NCI-H2171 (cell line): ENCODE measurements at places on chromosomes 16 and 17.
A peak's percentile ranks its signal among the peaks of the same experiment; 100 is the strongest.

DNA sequence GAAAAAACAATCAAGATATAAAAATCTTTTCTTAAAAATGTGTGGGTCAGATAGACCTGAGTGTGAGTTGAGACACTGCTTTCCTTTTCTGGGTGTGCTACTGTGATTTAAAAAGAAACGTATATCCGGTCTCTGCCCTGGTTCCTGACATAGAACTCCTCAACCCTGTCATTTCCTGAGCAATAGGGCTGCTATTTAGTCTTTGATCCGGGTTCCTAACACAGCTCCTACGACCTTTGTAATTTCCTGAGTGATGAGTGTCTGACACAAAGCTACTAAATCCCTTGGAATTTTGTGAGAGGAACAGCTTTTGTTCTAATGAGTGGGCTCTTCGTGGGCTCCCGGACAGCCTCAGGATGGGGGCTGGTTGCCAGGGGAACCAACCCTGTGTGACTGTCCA lies 93.9 kb upstream of the FA2H start:
- DNase-seq = no peak

DNA sequence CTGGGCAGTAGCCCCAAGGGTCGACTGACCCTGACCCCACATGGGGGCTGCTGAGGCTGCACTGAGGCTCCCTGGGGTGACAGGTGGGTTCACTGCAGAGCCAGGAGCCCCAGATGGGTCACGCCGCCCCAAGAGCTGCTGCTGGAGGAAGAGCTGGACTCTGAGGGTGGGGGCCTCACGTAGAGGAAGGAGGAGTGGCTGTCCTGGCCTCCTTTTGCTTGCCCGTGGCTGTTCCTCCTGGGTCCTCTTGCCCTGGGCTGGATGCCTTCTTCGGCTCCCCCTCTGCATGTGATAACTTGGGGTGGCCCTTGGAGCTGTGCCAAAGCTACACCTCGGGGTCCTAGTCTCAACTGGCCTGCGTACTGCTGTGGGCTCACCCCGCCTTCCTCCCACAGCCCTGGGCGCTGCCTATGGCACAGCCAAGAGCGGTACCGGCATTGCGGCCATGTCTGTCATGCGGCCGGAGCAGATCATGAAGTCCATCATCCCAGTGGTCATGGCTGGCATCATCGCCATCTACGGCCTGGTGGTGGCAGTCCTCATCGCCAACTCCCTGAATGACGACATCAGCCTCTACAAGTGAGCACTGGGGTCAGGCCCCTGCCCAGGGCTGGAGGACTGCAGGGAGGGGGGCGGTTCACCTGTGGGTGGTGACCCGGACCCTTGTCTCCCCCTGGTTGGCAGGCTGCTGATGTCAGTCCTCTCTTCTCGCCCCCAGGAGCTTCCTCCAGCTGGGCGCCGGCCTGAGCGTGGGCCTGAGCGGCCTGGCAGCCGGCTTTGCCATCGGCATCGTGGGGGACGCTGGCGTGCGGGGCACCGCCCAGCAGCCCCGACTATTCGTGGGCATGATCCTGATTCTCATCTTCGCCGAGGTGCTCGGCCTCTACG lies 1.1 kb upstream of the AMDHD2 start:
- no peak for DNase-seq

DNA sequence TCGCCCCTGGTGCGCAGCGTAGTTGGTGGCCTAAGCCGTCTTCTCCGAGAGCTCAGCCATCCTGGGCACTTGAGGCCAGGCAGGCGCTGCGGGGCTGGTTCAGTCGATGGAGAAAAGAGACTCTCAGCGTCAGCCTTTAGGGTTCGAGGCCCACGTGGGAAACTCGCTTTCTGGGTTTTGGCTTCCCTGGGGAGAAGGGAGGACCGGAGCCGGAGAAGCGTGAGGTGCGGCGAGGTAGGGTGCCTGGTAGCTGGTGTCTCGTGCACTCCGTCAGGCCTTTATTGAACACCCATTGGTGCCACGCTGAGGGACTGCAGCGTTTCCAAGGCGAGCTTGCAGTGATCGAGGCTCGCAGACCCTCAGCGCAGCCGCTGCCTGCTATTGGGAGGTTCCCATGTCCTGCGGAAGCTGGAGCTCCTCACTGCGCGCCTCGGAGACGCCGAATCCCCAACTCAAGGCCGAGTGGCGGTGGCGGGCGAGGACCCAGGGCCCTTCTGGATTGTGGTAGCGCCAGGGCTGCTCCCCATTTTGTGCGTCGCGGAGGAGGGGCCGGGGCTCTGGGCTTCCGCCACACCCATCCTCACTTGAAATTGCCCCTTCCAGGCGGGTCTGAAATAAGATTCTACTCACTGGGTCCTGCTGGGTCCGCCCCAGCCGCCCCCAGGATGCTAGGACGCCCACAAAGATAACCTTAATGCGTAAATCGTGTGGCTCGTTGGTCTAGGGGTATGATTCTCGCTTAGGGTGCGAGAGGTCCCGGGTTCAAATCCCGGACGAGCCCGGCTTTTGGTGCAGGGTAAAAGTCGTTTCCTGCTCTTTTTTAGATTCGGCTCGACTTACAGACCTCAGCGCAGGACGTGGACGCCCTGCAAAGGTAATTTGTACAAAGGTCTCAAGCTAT lies 1.2 kb downstream of the OR1F1 start:
- DNase-seq = peak; percentile 48

DNA sequence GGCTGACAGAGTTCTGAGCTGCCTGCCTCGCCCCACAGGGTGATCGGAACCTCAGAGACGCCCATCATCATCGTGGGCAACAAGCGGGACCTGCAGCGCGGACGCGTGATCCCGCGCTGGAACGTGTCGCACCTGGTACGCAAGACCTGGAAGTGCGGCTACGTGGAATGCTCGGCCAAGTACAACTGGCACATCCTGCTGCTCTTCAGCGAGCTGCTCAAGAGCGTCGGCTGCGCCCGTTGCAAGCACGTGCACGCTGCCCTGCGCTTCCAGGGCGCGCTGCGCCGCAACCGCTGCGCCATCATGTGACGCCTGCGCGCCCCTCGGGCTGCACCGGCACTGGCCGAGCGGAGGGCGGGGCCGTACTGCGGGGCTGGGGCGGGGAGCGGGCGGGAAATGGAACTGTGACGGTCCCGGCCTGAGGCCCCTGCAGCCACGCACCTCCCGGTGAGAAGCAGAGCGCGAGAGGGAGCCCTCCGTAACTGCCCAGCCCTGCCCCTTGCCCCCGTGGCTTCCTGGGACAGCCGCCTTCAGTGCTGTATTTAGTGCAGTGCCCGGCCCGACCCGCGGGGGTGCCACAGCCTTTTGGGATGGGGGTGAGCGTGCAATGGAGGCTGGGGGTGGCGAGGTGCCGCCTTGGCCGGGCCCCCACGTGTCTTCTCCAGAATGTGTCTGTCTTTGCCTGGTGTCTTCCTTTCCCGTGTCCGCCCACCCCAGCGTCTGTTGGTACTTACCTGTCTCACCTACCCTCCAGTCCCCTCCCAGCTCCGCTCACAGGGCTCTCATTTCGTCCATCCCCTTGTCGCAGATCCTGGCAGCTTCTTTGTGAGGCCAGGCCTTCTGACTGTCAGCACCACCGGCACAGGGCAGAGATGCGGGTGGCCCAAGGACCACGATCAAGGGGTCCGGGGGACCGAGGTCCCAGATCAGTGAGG lies 9.8 kb downstream of the RASL10B start:
- no peak for DNase-seq

DNA sequence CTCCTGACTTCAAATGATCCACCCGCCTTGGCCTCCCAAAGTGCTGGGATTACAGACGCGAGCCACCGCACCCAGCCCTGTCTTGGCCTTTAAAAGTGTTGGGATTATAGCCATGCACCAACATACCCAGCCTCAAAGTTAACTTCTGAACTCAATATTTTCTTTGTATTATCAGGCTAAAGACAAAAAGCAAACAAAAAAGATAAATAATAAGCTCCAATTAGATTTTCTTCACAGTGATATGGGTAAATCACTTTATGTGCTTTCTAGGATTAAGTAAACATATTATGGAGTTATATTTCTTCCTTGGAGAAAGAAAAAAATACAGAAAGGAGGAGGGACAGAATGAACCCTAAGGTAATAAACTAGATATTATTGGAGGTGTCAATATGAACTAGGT lies 74.3 kb downstream of the FBXL20 start:
- no peak for DNase-seq

GRCh38 chr16:86997058-86997457 lies 320.1 kb downstream of the C16orf95 start:
- DNase-seq = no peak

- DNase-seq = no peak
These were observed 351.1 kb downstream of the KCNJ2 start for GRCh38 chr17:70520447-70520846.

GRCh38 chr17:42617956-42618431 lies 8.5 kb downstream of the TUBG1 start:
- no peak for DNase-seq

- peak; percentile 46 for DNase-seq
These were observed 647.7 kb upstream of the SOX9 start for GRCh38 chr17:71472809-71473789.

GRCh38 chr16:85037721-85038120 lies 10.1 kb downstream of the KIAA0513 start:
- DNase-seq = no peak

- no peak for DNase-seq
These were observed 7.0 kb downstream of the FBF1 start for GRCh38 chr17:75933808-75934207.

GRCh38 chr17:80664217-80664790 lies 119.7 kb downstream of the RPTOR start:
- no peak for DNase-seq

GRCh38 chr17:33980193-33980592 lies 274.9 kb upstream of the CCL2 start:
- no peak for DNase-seq

DNA sequence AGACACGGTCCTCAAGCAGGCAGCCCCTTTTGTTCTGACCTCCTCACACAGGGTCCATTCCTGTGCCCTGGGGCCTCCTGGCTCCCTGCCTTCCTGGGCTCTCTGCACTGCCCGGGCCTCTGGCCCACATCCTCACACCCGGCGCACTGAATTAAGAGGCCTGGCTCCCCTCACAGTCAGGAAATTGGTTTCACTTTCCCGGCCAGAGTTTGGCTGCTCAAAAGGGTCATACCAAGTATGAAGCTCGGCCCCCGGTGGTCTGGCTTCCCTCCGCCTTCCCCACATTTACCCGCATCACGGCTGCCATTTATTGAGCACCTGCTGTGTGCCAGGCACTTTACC lies 220.0 kb downstream of the NTN1 start:
- no peak for DNase-seq

DNA sequence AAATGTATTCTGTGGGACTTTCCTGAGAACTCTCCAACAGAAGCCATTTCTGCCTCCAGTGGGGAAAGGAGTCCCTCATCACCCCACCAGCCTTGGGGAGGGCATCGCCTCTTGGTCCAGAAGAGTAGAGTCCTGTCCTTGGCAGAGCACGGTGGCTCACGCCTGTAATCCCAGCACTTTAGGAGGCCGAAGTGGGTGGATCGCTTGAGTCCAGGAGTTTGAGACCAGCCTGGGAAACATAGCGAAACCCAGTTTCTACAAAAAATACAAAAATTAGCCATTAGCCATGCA lies 41.0 kb downstream of the LYRM1 start:
- DNase-seq = no peak

DNA sequence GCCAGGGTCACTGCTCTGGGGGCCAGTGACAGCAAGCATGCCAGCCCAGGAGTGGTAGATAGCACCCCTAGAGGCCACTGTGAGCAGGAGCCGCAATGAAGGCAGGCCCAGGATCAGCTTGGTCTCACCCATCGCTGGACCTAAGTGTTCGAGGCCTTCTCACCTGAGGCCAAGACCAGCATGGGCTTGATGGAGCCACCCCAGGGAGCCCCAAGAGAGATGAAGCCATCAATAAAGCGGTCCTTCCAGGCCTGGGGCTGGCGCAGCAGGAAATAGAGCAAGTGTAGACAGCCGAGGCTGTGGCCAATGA lies 1.8 kb downstream of the LCAT start:
- DNase-seq = no peak

DNA sequence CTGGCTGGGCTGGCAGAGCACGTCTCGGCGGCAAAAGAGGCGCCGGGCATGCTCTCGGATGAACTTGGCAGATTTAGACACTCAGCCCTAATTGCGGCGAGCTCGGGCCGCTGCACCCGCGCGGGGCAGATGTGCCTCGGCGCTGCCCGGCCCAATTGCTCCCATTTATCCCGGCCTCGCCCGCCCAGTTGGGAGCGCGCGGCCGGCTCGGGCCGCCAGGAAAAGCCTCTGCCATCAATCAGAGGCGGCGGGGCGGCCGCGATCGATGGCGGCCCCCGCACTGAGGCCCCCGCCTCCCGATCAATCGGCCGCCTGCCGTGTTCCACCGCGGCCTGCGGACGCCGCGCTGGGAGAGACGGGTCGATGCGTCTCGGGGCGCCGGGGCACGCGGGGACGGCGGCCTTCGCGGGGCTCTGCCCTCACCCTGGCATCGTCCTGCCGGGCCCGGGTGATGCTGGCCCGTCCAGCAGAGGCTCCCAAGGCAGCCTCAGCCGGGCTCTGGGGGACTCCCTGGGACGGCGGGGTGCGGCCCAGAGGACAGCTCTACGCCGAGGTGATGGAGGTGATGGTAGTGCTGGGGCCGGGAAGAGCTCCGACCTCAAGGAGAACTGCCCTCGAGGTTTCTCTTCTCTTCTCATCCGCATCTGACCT lies 200.9 kb upstream of the N4BP1 start:
- no peak for DNase-seq

DNA sequence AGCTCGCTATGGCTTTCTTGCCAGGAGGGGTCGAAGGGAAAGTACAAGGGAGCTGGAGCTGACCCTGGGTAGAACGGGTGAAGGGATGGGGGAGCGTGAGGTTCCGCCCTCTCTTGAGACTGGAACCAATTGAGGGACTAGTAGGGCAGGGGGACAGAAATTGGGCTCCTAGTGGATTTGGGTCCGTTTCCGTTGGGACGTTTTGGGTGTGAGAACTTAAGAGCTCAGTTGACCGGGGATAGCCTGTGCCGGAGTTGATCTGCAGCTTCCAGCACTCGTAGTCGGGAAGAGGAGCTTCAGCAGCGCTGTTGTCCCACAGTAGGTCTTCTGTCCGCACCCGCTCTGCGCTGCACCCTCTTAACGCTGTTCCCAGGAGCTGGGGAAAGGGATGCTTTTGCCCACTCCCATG lies 481 bp downstream of the CNTROB start:
- DNase-seq = peak; percentile 7

- DNase-seq = no peak
These were observed 33.2 kb downstream of the EEF2K start for GRCh38 chr16:22239131-22239805.

DNA sequence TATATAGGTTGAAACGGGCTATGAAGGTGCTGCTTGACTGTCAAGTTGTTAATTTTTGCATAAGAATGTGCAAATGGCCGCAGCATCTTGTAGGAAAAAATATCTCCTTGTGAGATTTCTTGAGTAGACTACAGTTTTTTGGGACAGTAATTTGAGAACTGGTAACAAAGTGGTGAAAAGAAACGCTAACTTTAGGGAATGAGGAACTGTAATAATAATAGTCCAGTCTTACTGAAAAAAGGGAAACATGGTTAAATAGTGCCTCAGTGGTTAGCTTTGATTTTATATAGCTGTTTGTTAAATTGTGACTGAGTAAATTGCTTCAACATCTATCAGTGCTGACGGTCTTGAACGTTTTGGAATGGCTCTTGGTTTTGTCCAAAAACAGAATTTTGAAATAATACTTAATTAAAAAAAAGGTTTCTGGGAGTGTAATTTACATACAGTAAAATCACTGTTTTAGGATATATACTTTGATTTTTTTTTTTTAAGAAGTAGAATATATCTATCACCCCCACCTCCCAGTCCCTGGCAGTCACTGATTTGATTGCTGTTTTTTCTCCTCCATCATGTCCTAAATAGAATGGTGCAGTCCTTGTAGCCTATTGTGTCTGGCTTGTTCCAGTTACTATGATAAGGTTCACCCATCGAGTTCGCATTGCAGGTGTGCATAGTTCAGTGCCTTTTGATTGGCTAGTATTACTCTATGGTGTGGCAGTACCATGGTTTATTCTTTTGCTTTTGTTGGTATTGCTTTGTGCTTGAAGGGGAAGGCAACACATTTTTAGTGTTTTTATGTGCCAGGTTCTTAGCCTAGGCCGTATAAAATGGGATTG lies 2.8 kb downstream of the HAPSTR1 start:
- no peak for DNase-seq
